ENCODE measurements at places on chromosomes 11 and 22.

- DNase-seq: no peak
These were observed 60.0 kb downstream of the BARX2 start for GRCh38 chr11:129435499-129436245.

GRCh38 chr11:109853156-109853776, 239.9 kb upstream of the ZC3H12C start:
- peak; percentile 21 for DNase-seq

DNA sequence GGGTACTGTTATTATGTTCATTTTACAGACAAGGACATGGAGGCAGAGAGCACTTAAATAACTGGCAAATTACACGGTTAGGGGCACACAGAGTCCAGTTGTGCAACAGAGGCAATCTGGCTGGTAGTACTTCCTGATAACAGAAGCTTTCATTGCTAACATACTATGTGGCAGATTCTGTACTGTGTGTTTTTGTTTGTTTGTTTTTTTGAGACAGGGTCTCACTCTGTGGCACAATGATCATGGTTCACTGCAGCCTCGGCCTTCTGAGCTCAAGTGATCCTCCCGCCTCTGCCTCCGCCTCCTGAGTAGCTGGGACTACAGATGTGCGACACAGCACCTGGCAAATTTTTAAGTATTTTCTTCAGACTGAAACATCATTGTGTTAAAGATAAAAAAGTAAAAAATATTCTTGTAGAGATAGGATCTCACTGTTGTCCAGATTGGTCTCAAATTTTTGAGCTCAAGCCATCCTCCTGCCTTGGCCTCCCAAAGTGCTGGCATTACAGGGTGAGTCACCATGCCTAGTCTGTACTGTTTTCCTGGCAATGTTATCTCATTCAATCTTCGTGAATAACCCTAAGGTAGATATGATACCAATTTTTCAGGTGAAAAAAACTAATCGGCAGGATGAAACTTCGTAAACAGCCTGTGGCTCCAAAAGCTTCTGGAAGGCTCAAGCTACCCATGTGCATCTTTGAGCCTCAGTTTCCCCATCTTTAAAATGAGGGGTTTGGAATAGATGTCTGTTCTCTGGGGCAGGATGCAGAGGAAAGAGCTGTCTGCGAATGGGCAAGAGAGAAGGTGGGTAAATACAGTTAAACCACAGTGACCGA, 921 bp upstream of the NUCB2 start:
- DNase-seq: no peak

DNA sequence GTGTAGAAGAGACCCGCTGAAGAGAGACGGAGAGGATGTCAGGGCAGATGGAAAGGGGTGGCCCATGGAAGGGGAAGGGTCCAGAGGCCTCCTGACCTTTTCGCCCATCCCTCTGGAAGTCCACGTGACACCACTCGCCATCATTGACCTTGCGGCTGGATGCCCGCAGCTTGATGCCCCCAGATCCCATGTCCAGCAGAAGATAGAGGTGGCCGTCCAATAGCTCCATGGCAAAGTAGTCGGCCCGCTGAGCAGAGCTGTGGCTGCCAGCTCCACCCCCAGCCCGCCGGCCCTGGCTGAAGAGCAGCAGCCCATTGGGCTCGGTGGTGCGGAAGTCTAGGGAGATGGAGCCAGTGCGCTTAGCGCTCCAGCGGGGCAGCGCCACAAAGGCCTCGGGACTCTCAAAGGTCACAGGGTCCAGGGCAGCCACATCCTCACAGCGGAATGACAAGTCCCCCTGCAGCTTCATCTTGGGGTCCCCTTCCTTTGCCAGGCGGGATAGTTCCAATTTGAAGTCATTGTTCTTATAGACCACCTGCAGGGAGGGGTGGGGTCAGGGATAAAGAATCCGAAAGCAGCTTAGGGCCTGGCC, 55.7 kb downstream of the NRXN2 start:
- no peak for DNase-seq

DNA sequence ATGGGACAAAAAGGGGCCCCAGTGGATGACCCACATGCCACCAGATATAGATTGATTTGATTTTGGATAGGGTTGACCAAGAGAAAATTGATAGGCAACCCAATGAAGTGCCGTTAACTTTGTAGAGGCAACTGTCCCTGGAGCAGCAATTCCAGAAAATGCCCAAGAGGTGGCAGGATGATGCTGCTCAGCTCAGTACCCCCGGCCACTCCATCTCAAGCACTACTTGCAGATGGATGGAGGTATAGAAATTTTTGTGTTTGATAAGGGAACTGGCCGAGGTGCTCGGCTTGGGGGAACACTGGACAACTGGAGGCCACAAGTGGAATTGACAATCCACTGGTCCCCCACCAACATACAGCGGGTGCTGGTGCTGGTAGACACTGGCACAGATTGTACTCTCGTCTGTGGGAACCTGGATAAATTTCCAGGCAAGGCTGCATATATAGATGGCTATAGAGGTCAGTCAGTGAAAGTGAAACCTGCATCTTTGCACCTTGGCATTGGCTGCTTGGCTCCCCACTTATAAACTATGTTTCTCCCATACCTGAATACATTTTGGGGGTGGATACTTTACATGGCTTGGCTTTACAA, 86.3 kb downstream of the CCDC83 start:
- peak; percentile 54 for DNase-seq

GRCh38 chr22:32744176-32744959, 57.1 kb upstream of the TIMP3 start:
- DNase-seq: no peak
